Osteocyte (in vitro differentiated cells): ENCODE measurements at places on chromosomes 12 and 14. TPM values are rescaled to one million over a fixed set of nuclear protein-coding genes. Genes with fewer than 3 reads are reported as not detected.

GRCh38 chr14:90644882-90645281 is 171.3 kb downstream of the TTC7B start:
- no peak for DNase-seq

DNA sequence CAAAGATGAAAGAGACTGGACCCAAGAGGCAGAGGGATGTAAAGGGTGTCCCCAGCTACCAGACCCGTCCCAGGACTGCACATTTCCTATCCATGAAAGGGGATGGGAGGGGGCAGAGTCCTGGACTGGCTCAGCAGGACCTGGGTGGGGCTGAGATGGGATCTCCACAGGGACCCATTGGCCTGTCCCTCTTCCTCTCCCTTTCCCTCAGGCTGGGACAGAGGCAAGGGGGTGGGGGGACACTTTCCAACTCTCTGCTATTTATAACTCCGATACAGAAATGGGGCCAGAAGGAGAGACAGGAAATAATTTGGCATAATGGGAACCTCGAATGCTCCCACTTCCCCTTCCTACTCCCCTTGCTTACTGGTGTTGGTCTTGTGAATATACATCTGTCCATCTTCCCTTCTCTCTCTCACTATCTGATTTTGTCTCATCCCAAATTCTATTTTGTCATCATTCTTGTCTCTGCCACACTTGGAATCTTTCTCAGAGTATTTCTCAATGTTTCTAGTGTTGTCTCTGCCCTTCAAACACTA is 1.1 kb upstream of the ITGA7 start:
- DNase-seq, result no peak

DNA sequence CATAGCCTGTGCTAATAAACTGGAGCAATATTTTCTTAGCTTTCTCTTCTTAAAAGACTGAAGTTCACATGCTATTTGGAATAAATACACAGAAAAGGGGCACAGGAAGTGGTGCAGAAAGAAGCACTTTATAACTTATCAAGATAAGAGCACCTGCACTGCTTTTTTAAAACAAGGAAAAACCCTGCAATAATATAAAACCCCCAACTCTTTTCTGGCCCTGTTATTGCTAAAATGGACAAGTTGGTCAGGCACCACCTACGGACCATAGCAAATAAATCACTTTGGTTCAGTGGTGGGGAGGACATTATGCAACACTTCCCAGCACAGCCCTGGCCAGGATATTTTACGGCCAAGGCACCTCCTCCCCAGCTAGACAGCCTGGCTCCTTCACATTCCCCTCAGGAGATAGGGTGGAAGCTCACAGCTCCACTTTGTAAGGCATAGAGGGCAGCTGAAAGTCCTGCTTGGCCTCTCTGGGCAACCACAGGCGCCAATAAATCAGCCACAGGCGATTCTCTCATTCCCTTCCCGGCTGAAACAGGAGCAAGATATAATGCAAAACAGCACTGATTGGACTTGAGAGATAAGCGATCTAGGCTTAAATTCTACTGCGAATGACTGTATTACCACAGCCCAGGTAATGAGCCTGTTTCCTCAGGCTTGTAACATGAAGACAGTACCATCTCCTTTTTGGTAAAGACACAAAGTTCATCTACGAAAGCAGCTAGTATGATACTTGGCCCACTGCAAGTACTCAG is 2.0 kb downstream of the ZBTB25 start:
- DNase-seq, result no peak

DNA sequence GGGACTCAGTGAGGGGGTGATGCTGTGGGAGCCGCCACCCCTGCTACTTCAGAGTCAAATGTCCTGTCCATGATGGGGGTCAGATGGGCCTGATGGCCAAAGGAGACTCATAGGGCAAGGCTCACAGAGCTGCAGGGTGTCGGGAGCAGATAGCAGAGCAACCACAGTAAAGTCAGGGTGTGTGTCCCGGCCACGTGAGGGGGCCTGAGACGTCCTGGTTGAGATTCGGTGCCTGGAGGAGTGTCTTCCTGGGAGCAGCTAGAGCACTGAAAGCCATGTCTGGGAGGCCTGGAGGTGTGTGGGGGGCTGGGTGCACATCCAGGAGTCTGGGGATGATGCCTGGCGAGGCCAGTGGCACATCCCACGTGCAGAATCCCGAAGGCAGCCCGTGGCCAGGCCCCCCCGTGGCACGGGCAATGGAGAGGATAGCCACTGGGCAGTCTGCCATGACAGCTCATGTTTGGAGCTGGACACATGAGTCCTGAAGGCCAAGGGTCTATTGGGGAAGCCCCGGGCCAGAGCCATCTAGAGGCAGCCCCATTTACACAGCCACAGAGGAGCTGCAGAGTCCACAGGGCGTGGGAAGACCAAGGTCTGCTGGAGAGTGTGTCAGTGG is 308.0 kb upstream of the SFSWAP start:
- DNase-seq, result no peak

GRCh38 chr14:50232276-50232642 is 881 bp upstream of the SOS2 start:
- DNase-seq, result no peak

The SPRYD4 gene
- 2.7 and 3.1 TPM in 2 replicates for total RNA-seq
